ENCODE measurements at places on chromosomes 3 and 15. TPM values are rescaled to one million over a fixed set of nuclear protein-coding genes. Genes with fewer than 3 reads are reported as not detected.

The CTDSPL gene
- total RNA-seq = 65.3 TPM

The ADAMTSL3 gene
- 0.17 TPM for total RNA-seq

The TMOD2 gene
- total RNA-seq = 8.2 TPM

The CSPG5 gene
- 0.99 TPM for total RNA-seq

The IGDCC3 gene
- not detected for total RNA-seq

The RLBP1 gene
- total RNA-seq = not detected

The STXBP5L gene
- total RNA-seq = not detected

The PPP4R2 gene
- total RNA-seq = 57.0 TPM

The RBM6 gene
- 60.9 TPM for total RNA-seq

The GRK7 gene
- total RNA-seq = not detected

All from mammary epithelial cell (primary cell).